ENCODE measurements at places on chromosomes 6 and 20.

- DNase-seq = no peak
Measured at GRCh38 chr6:105153676-105154075, 26.1 kb downstream of the POPDC3 start.

DNA sequence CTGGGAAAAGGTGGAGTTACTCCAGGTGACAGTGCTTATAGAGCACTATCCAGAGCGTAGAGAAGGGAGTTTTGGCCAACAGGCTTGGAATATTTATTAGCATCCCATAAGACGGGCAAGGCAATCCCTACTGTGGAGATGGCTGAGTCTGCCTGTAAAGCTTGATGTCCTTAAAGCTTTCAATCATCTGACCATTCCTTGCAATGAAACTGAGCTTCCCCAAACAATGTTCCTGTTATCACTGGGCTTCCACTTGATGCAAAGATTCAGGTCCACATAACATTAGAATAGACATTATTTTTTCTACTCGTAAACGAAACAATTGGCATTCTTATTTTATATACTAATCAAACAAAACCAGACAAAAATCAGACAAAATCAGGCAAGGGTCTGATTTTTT, 48.4 kb upstream of the PIM1 start:
- no peak for DNase-seq

- DNase-seq = no peak
Measured at GRCh38 chr6:132257561-132257960, 143.7 kb downstream of the MOXD1 start.

DNA sequence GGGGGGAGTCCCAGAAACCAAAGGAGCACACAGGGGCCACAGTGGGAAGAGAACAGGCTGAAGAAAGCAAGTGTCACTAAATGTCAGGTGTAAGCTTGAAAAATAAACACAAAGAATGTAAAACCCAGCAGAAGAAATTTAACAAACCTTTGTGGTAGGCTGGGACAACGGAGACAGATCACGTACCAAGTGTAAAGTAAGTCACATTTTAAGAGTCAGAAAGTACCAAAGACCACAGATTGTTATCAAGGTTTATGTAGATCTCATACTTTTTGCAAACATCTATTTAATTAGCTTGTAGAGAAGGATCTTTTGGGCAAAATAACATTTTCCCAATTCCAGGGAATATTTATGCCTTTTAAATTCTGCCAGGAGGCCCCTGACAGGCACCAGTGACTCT, 1.6 kb downstream of the CLIC5 start:
- no peak for DNase-seq

DNA sequence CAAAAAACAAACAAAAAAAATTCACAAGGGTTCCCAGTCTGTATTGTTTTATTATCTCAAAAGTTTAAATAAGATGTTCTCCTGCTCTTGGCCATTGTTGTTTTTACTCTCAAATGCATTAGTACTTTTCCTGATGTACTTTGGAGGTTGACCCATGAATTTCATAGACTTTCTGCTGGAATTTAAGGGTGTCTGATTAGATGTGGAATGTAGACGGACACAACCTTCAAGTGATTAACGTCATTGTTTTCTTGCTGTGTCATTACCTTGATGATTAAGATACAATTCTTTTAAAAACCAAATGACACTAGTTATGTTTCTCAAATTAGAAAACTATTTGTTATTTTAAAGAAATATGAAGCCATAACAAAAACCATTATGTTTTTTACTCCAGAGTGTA, 421.4 kb upstream of the RUNX2 start:
- no peak for DNase-seq

- DNase-seq = no peak
Measured at GRCh38 chr6:92688342-92688741, 731.0 kb downstream of the EPHA7 start.

GRCh38 chr6:146305951-146306350, 237.7 kb upstream of the RAB32 start:
- no peak for DNase-seq

GRCh38 chr6:138454981-138455706, 44.1 kb downstream of the NHSL1 start:
- DNase-seq = peak; percentile 45

DNA sequence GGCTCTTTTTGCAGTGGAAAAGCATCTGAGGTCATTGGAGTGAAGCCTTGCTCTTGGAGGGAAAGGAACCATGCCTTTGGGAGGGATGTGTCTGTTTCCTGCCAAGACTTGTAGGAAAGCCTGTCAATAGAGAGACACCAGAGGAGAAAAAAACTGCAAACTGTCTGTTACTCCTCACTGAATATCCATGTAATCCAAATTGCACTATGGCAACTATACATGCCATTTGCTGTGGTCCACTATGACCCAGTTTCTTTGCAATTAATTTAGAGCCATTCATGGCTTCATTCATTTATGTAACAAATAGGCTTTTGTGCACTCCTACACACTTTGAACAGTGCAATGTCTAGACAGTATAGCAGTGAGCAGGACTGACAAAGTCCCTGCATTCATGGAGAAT, 296.5 kb downstream of the SLC35F1 start:
- DNase-seq = no peak

GRCh38 chr6:112415366-112415765, 68.2 kb downstream of the RFPL4B start:
- DNase-seq = no peak

GRCh38 chr6:78076371-78076770, 423.5 kb downstream of the MEI4 start:
- DNase-seq = no peak

GRCh38 chr6:85344996-85345395, 104.9 kb upstream of the NT5E start:
- DNase-seq = no peak

- DNase-seq = no peak
Measured at GRCh38 chr6:165231177-165231576, 78.2 kb downstream of the C6orf118 start.

DNA sequence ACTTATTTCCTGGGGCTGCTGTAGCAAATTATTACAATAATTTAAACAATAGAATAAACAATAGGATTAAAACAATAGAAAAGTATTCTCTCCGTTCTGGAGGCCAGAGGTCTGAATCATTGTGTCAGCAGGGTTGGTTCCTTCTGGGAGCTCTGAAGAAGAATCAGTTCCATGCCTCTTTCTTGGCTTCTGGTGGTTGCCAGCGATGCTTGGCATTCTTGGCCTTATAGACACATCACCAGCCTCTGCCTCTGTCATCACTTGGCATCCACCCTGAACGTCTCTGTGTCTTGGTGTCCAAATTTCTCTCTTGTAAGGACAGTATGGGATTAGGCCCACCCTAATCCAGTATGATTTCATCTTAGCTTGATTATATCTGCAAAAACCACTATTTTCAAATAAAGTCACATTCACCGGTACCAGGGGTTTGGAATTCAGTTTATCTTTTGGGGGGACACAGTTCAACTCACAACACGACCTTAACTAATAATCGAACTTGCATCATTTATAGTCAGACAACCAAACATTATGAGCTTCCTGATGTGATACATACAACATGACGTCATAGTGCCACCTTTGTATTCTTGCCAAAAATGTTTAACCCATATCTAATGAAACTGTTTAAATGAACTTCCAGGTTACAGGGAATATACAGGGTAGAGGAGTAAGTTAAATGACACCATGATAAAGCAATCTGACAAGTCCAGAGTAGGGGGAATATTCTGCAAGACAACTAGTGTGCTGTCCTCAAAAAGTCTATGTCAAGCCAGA, 84.7 kb upstream of the RNF24 start:
- no peak for DNase-seq

GRCh38 chr6:139853302-139853992, 479.0 kb upstream of the CITED2 start:
- no peak for DNase-seq

DNA sequence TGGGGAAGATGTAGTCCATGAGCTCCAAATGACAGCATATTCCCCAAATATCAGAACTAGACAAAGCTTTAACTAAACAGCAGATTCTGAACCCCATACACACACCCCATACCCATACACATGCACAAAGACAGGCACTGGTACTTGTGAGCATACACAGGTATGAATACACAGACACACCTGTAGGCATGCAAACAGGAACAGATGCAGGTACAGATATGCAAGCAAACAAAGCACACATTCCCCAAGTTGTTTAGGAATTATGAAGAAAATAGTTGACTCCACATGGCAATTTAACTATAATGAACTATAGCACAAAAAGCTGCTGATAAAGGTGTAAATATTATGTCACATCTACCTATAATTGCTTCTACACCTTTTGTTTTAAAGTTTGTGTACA, 16.7 kb downstream of the GOPC start:
- DNase-seq = no peak

DNA sequence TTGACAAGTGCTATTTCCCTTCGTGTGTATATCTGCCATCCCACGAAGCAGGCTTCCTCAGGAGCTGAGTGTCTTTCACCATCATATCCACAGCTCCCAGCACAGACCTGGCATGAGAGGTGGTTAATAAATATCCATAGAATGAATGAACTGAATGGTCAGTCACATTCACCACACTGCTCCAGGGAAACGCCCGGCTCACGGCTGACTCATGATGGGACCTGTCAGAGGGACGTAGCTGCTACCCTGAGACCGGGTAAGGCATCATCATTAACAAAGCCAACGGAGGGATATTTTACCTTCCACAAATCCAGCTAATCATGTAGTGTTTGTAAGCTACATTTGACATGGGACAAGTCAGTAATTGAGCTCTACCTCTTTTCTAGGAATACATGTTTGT, 12.5 kb downstream of the AGPAT4 start:
- DNase-seq = no peak

DNA sequence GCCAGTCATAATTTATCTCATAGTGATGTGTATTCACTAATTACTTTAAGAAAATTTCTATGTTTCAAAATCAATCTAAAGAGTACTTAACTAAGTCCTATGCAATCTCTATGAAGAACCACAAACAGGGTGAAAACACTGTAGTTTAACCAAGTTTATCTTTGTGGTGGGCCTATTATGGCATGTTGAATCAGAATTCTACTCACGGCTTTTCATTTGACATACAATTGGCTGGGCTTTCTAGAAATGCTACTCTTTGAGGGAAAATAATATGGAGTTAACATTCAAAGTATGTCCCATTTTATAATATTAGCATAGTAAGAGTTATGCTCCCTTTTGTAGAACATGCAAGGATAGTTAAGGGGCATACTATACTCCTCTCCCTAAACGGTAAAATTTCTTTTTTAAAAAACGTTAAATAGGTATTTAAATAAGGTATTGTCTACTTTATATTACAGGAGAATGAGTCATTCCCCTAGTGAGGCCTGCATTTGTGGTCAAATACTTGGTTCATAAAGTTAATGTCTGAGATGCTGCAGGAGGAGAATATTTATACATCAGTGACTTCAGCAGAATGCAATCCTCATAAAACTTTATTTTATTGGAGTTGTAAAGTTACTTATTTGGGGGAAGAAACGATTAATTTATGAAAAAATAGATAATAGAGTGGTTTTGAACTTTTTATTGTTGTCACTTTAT, 1.8 kb downstream of the MOXD1 start:
- DNase-seq = no peak

DNA sequence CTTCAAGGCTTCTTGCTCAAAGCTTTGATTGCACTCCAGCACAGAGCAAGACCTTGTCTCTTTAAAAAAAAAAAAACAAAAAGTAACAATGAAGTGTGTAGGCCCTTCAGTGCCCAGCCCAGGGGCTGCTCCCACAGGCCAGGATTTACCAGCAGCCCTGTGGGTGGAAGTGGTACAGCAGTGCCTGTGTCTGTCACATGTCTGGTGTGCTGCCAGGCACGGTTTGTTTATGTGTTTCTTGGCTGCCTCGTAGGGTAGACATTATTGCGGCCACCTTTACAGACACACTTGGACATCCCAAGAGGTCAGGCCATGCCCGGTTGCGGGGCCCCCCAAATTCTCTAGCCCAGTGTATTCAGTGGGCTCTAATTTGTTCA, 12.7 kb downstream of the DYNLRB1 start:
- no peak for DNase-seq

GRCh38 chr20:48797275-48797825, 30.4 kb downstream of the PREX1 start:
- DNase-seq = no peak

GRCh38 chr6:35533981-35534380, 21.3 kb upstream of the TULP1 start:
- DNase-seq = no peak

- no peak for DNase-seq
Measured at GRCh38 chr6:112835078-112835477, 487.9 kb downstream of the RFPL4B start.

- DNase-seq = peak; percentile 9
Measured at GRCh38 chr6:160992061-160992979, 751 bp downstream of the MAP3K4 start.

DNA sequence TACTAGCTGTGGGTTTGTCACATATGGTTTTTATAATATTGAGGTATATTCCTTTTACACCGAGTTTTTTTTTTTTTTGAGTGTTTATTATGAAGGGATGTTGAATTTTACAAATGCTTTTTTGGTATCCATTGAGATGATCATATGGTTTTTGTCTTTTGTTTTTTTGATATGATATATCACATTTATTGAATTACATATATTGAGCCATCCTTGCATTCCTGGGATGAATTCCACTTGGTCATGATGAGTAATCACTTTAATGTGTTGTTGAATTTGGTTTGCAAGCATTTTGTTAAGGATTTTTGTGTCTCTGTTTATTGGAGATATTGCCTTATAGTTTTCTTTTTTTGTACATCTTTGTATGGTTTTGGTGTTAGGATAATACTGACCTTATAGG, 3.3 kb upstream of the ZNF337 start:
- no peak for DNase-seq

DNA sequence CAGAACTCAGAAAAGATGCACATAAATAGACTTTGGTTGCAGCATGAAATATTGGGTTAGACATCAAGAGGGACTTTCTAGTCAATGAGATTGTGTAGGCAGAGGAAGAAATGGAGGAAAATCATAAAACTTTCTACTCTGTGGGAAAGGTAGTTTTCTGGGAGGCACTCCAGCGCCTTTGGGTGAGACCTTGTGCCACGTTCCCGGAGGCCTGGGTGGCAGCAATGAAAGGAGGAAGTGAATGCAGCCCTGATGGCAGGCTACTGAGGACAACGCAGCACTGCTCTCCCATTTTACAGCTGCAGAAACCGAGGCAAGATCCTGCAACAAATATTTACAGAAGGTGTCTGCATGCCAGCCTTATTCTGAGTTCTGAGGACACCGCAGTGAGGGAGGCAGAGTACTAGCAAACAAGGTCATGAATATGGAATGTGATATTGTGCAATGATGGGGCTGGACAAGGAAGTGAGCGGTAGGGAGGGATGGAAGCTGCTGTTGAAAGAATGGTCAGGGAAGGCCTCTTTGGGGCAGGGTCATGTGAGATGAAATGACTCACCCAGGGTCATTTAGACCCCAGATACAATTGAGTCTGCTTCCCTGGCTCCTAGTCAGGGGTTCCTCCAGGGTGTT, 159.1 kb downstream of the TFAP2C start:
- no peak for DNase-seq

GRCh38 chr20:13342469-13343242, 121.6 kb downstream of the ISM1 start:
- no peak for DNase-seq
